NCI-H1092 (cell line): ENCODE measurements at places on chromosomes 2 and 18.

DNA sequence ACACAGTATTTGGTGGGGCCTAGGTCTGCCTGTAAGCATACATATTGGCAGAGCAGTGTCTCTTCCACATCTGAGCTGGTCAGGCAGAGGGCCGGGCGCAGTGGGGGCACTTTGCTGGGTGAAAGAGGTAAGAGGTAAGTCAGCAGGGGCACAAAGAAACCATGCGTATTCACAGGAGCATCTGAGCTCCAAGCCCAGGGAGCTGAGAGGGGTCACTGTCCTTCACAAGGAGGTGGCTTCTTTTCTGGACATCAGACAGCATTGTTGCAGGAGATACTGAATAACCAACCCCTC lies 201.7 kb downstream of the AGAP1 start:
- DNase-seq, result no peak

DNA sequence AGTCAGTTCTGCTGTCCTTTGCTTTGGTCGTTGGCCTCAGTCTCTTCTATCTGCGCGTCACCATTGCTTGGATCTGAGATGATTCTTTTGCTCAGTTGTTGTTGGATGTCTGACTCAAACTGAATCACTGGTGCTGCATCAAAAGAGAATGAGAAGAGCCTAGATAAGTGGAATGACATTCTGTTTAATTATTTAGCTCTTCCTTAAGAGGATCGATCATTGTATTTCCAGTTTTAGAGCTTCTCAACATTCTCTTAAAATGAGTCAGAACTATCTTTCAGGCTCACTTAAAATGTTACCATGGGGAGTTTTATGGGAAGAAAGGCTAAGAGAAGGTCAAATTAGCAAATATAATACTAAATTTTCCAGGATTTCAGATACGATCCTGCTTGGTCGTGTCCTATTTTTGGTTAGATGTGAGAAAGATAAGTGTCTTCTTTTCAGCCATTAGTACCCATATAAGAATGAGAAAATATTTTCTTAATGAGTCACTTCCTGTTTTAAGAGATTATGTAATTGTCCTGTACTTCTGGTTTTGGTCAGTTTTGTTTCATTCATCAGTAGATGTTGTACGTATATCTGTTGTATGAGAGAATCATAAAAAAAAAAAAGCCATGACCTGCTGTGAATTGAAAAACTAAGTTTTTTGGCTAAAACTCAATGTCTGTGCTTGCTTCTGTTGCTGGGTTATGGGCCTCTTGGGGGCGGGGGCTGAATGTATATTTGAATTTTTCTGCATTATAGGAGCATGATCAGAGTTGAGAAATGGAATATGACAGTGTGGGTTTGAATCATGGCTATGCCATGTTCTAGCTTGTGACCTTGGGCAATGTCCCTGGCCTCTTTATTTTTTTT lies 31.6 kb upstream of the CASP10 start:
- DNase-seq, result no peak

DNA sequence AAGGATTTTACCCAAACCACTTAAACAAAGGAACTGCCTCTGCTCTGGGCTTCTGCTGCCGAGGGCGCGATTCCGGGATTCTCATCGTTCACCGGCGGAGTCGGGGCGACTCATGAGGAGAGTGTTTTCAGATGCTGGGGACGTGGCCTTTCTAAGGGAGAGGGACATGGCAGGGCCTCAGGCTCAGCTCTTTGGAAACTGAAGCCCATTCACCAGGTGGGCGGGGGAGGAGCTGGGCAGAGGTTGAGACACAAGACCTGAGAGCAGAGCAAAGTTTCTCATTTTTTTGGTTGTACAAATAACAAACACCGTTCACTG lies 29.8 kb downstream of the NFATC1 start:
- no peak for DNase-seq

DNA sequence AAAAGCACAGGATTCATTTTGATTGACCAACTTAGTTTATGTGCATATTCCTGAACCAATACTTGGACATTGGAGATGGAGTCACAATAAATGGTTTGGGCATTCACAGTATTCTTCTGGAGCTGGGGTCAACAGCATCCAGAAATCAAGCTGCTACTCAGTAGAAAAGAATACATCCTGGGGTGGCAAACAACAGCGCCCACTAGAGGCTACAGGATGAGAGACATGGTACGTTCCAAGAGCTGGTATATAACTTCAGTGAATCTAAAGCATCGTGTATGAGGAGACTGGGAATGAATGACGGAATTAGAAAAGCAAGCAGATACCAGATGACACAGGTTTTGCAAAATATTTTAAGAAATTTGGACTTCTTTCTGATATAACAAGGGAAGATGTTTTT lies 142.9 kb upstream of the FIGN start:
- no peak for DNase-seq

GRCh38 chr2:9249020-9249800 lies 42.6 kb downstream of the ASAP2 start:
- DNase-seq, result no peak

DNA sequence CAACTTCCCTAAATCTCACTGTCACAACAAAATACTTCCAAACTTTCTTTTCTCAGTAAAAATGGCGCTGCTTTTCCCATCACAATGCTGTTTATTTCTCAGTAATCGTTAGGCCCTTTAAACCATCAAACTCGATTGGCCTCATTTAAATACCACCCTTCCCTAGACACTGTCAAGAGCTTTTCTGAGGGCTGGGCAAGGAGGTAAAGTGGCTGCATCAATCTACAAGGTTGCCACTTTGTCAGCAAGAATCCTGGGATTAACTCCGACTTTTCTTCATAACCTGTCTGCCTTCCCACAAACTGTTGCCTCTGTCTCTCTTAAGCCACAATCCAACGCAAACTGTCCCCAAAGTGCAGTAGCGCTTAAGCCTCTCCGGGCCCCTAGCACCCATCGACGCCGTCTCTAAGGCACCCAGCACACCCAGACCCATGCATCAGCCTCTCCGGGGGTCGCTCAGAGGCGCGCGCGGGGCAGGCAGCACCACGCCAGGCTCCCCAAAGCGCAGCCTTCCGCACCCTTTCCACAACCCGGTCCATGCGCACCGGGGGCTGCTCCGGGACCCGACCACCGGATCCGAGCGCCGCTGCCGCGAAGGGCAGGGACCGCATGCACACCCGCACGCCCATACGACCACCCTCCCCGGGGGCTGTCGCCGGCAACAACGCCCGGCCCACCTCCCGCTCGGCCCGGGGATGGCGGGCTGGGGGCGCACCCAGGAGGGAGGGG lies 683 bp downstream of the MBOAT2 start:
- DNase-seq, result no peak

GRCh38 chr2:10046931-10047330 lies 3.6 kb downstream of the KLF11 start:
- DNase-seq, result no peak

- no peak for DNase-seq
Observed at GRCh38 chr2:206230060-206230762, 44.3 kb upstream of the ZDBF2 start.

GRCh38 chr2:237309011-237309410 lies 105.0 kb downstream of the COL6A3 start:
- DNase-seq, result no peak

- DNase-seq, result no peak
Observed at GRCh38 chr2:234001380-234002160, 48.9 kb upstream of the SPP2 start.

DNA sequence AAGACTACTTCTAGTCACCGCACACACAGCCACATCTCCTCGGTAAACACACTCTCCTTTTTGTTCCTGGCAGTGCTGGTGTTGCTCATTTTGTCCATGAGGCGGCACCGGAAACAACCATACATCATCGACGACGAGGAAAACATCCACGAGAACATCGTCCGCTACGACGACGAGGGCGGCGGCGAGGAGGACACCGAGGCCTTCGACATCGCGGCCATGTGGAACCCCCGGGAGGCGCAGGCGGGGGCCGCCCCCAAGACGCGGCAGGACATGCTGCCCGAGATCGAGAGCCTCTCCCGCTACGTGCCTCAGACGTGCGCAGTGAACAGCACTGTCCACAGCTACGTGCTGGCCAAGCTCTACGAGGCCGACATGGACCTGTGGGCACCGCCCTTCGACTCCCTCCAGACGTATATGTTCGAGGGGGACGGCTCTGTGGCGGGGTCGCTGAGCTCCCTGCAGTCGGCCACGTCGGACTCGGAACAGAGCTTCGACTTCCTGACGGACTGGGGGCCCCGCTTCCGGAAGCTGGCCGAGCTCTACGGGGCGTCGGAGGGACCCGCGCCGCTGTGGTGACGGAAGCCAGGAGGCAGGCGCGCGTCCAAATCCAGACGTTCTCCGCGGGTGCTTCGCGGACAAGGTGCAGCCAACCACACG lies 221.0 kb downstream of the CDH20 start:
- no peak for DNase-seq

- no peak for DNase-seq
Observed at GRCh38 chr2:207472343-207473048, 57.3 kb upstream of the CREB1 start.

DNA sequence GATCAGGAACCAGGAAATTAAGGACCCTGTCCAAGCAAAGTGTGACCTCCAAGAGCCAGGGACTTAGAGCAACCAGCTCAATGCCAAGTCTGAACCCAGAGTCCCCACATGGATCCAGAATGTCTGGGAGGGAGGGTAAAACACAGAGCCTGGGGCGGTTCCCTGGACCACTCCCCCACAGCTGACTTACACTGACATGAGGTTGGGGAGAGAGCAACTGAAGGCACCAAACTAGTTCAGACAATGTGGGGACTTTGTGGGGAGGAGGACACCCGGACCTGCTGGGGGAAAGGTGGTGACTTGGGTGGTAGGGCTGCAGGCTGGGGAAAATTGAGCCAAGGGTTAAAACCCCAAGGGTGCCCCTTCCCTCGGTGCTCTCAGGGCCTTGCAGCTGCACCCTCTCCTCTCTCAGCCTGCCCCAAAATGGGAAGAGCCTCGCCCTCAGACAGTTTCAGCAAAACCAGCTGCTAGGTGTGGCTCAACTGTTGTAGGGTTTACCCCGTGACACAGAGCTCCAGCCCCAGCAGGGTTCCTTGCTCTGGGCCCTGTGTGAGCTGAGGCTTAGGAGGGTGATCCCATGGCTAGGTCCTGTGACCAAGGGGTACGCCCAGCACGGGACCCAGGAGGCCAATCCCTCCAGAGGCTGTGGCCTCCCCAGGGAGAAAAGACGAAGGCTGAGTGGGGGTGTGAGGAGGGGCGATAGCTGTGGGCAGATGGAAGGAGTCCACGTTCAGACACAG lies 28.6 kb downstream of the MARCO start:
- DNase-seq, result no peak

DNA sequence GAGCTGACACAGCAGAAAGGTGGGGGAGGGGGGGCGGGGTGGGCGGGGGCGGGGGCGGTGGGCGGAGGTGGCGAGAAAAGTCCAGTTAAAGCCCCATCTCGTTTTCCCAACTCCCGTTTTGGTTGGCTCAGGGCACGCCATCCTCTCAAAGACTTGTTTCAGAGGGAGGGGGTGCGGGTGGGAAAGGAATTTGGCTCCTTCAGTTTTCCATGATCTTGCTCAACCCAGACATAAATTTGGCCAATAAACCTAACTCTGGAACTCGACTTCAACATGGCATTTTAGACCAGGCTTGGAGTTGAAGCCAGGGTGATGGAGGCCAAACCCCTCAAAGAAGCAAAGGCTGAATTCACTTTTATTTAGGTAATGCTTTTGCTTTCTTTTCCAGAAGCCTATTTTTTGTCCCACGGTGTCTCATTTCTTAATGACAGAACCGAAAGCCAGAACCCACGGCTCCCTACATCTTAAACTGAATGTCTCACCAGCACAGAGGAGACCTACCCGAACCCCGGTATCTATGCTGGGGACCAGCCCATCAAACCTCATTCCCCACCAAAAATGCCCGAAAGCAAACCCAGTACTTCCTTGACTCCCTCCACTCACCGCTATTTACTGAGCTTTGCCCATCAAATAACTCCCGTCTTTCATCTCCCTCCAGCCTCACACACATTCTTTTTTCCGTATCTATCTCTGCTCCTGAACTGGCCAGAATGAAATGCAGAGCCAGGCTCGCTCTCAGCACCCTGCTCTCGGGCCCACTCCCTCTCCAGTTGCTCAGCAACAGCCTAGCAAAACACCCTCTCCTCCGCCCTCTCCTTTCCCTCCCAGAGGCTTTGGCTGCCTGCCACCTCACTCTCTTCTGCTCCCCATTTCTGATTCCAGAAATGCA lies 4.3 kb downstream of the IGFBP5 start:
- DNase-seq, result peak; percentile 71

DNA sequence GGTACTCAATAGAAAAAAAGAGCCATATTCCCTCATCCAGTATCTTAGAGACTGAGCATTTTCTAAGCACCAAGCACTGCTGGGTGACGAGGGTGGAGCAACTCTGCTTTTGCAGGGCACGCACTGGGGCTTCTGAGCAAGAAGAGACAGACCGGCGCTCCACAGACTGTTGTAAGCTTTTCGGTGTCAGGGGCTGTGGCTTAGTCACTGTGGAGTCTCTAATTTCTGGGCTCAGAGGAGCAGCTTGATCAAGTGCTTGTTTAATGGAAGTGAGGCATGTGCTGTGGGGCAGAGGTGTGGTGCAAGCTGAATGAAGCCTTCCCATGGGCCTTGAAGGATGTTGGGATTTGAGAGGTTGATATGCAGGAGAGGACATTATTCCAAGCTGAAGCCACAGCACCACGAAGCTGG lies 227.1 kb downstream of the MYCN start:
- DNase-seq, result no peak

- DNase-seq, result no peak
Observed at GRCh38 chr2:15737314-15738224, 145.9 kb downstream of the DDX1 start.

- no peak for DNase-seq
Observed at GRCh38 chr2:16223841-16224177, 283.5 kb downstream of the MYCN start.

- no peak for DNase-seq
Observed at GRCh38 chr2:31205186-31205585, 12.1 kb downstream of the CAPN14 start.

GRCh38 chr2:161384864-161385263 lies 31.2 kb upstream of the TBR1 start:
- no peak for DNase-seq

GRCh38 chr2:238967031-238967977 lies 119.4 kb downstream of the TWIST2 start:
- DNase-seq, result no peak

DNA sequence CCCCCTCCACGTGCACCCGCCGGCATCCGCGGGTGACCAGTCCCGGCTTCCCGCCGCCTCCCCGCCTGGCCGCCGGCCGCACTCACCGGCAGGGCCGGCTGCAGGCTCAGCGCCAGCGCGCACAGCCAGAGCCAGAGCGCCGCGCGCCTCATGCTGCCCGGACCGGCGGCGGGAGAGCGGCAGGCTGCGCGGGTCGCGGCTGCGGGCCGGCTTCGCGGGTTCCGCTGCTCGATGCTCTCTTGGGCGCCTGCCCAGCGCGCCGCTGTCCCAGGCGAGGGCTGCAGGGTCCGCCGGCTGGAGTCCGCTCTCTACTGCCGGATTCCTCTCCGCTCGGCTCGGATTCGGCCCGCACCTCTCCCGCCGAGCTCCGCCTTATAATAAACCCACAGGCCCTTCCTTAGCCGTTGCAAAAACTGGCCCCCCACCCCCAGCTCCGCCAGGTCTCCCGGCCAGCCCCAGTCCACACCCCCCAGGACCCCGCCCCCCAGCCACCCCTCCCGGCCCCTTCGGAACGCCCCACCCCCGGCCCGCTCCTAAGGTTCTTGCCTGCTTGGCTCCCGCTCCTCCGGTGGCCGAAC lies at the start of gene SDC1:
SDC1 (minus strand) TSS at position 415 of the 578 bp plus-strand sequence; CDS start at position 152, 263 bp downstream.
- peak; percentile 41 for DNase-seq
